NAMALWA (cell line): ENCODE measurements at places on chromosomes 13 and 19.

DNA sequence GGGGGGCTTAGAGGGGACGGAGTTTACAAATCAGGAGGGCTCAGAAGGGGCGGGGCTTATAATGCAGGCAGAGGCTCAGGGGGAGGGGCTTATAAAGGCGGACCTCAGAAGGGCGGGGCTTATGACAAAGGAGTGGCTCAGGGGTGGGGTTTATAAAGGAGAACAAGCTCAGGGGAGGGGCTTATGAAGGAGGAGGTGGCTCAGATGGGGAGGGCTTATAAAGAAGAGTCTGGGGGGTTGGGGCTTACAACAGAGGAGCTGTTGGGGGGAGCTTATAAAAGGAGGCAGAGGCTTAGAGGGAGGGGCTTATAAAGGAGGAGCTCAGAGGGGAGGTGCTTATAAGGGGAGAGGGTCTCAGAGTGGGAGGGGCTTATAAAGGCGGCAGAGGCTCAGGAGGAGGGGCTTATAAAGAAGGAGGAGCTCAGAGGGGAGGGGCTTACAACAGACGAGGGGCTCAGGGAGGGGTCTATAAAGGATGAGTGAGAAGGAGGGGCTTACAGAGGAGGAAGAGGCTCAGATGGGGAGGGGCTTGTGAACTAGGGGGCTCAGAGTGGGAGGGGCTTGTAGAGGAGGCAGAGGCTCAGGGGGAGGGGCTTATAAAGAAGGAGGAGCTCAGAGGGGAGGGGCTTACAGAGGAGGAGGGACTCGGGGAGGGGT, 1.0 kb downstream of the SMIM24 start:
- DNase-seq = peak; percentile 92

- DNase-seq = no peak
These were observed 1.7 kb upstream of the ZNF507 start for GRCh38 chr19:32343550-32344262.

GRCh38 chr19:54231077-54231931, 8.5 kb upstream of the LILRB3 start:
- DNase-seq = peak; percentile 59

DNA sequence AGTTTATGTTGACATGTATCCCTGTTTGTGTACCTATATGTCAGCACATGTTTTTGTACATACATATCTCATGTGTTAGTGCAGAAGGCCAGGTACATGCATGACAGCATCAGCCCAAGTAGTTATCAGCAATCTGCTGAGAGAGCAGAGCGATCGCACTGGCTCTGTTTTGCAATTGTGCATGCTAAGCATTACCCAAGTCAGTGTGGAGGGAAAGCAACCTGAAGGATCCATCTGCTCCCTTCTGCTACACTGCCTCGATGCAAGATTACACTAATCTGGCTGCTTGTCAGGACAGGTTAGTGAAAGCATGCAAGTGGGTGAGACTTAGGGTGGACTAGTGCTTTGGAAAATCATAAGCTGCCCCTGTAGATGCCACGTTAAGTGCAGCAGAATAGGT, 211.8 kb downstream of the PCCA start:
- DNase-seq = no peak

GRCh38 chr13:53326716-53327115, 298.1 kb downstream of the OLFM4 start:
- no peak for DNase-seq

GRCh38 chr13:44904967-44905366, 84.3 kb downstream of the NUFIP1 start:
- no peak for DNase-seq

GRCh38 chr19:1170938-1171754, 2.9 kb downstream of the SBNO2 start:
- no peak for DNase-seq

DNA sequence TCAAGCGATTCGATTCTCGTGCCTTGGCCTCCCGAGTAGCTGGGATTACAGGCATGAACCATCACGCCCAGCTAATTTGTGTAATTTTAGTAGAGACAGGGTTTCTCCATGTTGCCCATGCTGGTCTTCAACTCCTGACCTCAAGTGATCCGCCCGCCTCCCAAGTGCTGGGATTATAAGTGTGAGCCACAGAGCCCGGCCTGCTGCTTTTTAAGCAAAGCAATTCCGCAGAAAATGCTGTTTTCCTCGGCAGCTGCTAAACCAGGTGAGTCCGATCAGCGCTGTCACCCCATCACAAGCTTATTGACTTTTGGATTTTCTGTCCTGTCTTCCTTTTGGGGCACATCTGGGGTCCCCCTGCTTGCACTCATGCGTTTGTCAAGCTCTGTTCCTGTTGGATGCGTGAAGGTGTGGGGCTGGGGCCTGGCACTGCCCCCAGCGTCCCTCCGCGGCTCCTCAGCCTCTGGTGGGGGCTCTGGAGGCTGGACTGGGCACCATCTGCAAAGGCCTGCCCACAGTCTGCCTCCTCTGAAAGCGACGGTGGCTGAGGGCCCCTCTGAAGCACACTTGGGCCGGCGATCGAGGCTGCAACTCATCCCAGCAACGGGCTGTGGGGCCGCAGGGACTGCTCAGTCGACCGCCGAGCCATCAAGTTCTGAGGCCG, 25.7 kb downstream of the CEBPG start:
- DNase-seq = no peak

- DNase-seq = no peak
These were observed 52.9 kb upstream of the GPR12 start for GRCh38 chr13:26813321-26813979.

GRCh38 chr19:19347401-19348110, 26.9 kb downstream of the MAU2 start:
- no peak for DNase-seq

- no peak for DNase-seq
These were observed 382 bp downstream of the ZNF77 start for GRCh38 chr19:2944403-2944774.

DNA sequence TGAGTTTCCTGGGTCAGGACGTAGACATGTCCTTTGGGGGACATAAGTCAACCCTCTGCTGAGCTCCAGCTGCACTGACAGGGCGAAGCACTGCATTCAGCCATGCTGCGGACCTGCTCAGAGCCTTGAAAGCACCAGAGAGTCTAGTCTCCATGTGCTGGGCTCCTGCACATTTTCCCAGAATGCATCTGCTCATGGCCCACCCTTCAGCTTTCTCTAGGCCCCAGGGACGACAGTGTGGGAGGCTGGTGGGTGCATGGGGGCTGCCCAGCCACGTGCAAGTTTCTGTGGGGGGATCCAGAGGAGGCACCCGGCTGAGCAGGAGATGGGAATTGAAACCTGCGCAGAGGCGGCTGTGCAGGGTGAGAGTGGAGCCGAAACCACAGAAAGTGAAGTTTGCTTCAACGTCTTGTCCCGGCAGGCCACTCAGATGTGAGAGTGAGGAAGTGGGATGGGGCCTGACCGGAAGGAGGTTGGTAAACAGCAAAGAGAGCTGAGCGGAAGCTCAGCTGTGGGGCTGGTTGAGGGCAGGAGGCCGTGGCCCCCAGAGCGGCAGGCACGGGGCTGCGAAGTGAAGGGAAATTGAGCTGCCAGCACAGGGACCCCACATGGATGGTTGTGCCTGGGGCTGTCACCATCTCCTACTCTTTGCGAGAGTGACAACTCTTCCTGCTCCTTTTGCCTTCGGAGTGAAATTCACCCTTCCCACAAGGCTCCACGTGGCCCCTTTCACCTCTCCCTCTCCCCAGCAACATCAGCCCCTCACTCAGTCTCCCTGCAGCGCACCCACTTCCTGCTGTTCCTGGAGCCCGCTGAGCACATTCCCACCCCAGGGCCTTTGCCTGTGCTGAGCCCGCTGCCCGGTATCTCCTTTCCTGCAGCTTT, 11.8 kb downstream of the PGLS start:
- DNase-seq = peak; percentile 93

- DNase-seq = no peak
These were observed 64.6 kb upstream of the MYCBP2 start for GRCh38 chr13:77391475-77391874.

GRCh38 chr13:22114630-22115311, 443.9 kb downstream of the FGF9 start:
- DNase-seq = peak; percentile 29

- no peak for DNase-seq
These were observed 17.8 kb downstream of the C2CD4C start for GRCh38 chr19:391207-391557.

DNA sequence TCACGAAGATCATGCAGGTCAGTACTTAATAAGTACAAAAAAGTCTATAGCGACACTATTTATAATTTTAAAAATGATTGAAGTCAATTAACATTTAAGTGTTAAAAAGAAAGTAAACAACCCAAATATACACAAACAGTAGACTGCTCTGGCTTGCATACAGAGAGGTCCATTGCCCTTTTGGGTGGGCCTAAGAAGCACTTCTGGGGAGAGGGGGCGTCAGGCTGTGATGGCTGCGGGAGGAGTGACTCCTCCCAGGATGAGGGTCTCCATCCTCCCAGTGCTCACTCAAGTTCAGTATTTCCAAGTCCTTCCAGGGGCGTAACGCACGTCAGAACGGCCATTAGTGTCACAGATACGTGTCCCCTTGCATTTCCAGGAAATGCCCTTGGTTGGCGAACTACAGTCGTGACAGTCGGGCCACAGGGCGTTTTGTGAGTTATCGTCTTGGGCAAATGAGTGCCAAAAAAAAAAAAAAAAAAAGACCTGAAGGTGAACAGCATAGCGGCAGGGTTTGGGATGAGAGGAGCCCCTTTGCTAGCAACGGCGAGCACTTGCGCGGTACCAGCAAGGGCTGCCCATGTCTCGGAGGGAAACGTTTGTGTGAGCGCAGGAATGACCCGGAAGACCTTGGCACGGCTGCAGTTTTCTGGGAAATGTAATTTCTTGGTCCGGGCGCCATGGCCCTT, at the start of gene SCGB2B2:
Gene SCGB2B2, minus strand, starts transcription at position 463 of the 689 bp plus-strand sequence. CDS start 82,596 bp downstream, outside the sequence.
- no peak for DNase-seq

DNA sequence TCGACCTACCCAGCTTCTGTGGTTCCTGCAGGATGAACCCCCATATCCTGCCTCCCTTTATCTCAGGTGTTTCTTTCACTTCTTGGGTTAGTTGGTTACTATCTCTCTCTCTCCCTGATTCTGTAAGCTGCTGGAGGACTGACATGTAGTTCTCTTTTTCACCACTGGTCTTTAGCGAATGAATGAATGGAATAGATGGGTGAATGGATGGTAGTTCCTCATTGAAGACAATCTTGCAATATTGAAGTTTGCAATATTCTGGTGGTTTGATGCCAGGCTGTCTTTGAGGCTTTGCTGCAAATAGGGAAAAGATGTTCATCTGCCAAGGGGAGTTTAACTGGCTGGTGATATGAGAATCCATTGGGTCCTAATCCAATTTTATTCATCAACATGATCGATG, 120.2 kb downstream of the UBL3 start:
- peak; percentile 24 for DNase-seq

GRCh38 chr13:43111559-43112400, 88.4 kb downstream of the DNAJC15 start:
- DNase-seq = no peak

DNA sequence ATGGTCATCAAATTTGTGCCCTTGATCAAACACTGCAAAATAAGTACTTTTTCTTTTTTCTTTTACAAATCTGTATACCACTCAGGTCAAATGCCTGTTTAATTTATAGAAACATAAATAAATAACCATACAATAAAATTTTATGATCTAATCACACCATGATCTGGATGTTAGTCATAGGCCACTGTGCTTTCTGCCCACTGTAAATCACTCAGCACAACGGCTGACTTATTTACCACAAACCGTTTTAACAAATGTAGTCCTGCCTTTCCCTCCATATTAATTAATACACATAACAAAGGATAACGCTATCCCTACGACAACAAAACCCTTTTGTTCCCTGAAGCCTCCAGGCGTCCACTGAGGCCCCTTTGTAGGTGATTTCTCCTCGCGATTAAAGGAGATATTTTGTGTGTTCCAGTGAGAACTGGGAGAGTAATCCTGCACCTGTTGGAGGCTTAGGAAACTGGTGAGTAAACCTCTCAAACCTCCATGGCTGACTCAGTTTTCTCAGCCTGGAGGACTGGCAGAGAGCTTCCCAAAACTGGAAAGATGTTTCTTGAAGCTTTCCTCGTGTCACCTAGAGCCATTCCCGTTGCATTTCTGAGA, 477.1 kb upstream of the SGCG start:
- DNase-seq = no peak

- peak; percentile 39 for DNase-seq
These were observed 134.0 kb downstream of the UFM1 start for GRCh38 chr13:38483623-38484022.

GRCh38 chr19:17743874-17744580, 7.2 kb upstream of the FCHO1 start:
- DNase-seq = peak; percentile 63

GRCh38 chr13:97134364-97135095, 87.6 kb upstream of the MBNL2 start:
- no peak for DNase-seq

- DNase-seq = no peak
These were observed 85.8 kb upstream of the TSC22D1 start for GRCh38 chr13:44661936-44662335.

DNA sequence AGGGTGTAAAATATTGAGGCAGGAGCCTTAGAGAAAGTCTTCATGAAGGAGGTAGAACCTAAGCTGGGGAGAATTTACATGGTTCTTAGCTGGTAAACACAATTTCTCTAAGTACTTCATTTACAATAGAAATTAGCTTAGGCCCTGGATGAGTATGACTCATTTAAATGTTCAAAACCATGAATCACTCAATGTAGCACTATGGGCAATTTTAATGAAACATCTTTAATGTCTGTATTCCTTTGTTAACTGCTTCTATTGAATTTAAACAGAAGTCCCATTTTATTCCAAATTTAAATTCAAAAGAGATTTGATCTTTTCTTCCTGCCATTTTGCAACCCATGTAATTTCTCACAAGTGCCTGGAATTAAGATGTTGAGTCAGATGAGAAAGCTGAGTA, 252.1 kb downstream of the RFC3 start:
- DNase-seq = no peak

DNA sequence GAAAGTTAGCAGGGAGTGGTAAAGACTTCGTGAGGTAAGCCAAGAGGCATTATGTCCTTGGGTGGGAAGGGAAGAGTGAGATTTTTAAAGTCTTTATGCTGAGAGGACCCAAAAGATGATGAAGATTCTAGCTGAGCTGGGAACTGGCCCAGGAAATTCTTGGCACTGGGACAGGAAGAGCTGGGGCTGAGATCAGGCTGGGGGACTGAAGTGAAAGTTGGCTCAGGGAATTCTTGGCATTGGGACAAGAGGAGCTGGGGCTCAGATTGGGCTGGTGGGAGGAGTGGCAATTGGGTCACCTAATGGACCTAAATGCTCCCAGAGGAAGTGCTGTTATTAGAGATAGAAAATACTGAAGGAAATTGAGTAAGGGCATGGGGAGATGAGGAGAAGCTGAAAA, 8.8 kb downstream of the SCEL start:
- DNase-seq = no peak

GRCh38 chr13:25887962-25888655, 163.7 kb downstream of the SHISA2 start:
- DNase-seq = no peak

DNA sequence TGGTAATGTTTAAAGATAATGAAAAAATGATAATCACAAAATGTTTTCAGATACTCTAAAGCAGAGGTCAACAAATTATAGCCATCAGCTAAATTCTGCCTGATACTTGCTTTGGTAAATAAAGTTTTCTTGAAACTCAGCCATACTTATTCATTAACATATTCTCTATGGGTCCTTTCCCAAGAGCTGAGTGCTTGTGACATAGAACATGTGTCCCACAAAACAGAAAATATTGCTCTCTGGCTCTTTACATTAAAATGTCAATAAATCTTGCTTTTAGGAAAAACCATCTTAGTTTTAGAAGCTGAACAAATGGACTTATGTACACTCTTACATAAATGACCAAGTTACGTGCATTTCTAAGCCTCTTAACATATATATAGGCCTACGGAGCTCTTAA, 307.1 kb downstream of the DCT start:
- DNase-seq = no peak
